ENCODE measurements at places on chromosomes 1 and 21.
A peak's percentile ranks its signal among the peaks of the same experiment; 100 is the strongest.

GRCh38 chr1:89198491-89199072 lies at the start of gene GBP4:
Gene GBP4 (minus strand): TSS chr1:89198942. CDS start chr1:89198834, 108 bp downstream.
- peak; percentile 22 for DNase-seq

- DNase-seq = no peak
Measured at GRCh38 chr1:20660847-20661206, 342 bp downstream of the DDOST start.

GRCh38 chr1:224498574-224499170 lies 64.1 kb upstream of the WDR26 start:
- DNase-seq = no peak

DNA sequence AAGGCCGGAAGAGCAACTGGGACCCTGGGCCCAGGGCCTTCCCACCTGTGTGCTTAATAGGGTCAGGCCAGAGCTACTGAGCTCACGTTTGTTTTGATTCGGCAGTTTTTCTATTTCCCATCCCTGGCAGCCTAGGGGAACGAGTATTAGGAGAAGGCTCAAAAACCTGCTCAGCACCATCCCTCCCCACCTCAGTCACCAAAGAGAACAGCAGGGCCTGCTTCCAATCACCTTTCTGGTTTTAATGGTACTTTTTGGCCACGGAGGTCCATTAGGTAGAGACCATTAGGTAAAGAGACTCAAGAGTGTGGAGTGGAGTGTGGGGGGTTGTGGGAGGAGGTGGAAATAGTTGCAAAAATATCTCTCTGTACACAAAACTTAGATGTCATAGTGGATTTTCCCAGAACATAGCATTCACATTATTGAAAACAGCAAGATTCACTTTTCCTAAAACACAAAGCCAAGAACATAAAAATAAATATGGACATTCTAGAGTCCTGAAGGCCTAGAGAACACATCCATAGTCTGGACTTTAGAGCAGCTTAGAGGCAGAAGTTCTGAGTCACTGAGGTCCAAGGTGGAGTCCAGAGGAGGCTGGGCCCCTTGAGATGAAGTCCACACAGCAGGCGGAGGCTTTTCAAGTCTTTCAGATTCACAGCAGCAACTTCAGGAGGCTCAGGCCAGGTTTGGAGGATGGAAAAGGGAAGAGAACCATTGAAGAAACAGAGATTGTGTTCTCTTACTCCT lies 19.5 kb downstream of the NUAK2 start:
- no peak for DNase-seq

GRCh38 chr1:29333008-29333407 lies 96.7 kb downstream of the PTPRU start:
- no peak for DNase-seq

DNA sequence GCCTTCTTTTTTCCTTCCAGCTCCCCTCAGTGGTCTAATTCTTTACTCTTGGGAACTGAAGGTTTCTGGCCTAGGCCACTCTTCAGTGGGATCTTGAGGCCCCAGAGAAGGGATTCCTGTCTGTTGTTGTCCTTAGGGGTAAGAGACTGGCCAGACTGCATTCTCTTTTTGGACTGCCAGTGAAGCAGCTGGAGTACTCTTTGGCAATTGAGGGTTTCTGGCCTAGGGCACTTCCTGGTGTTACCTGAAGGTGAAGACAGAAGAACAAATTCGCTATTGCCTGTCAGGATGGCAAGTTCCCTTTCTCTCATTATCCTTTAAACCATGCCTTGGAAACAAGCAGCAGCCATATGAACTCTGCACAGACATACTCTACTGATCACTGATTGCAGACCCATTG lies 286.6 kb upstream of the ZP4 start:
- no peak for DNase-seq

DNA sequence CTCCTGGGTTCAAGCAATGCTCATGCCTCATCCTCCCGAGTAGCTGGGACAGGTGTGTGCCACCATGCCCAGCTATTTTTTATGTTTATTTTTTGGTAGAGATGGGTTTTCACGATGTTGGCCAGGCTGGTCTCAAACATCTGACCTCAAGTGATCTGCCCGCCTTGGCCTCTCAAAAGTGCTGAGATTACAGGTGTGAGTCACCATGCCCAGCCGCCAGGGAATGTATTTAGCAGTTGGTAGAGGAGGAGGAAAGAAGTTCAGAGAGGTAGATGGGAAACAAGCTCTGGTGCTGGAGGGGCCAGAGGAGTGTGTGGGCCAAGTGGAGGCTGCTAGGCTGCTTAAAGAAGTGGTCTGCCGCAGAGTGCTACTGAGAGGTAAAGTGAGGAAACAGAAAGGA lies 6.0 kb downstream of the DOP1B start:
- no peak for DNase-seq

DNA sequence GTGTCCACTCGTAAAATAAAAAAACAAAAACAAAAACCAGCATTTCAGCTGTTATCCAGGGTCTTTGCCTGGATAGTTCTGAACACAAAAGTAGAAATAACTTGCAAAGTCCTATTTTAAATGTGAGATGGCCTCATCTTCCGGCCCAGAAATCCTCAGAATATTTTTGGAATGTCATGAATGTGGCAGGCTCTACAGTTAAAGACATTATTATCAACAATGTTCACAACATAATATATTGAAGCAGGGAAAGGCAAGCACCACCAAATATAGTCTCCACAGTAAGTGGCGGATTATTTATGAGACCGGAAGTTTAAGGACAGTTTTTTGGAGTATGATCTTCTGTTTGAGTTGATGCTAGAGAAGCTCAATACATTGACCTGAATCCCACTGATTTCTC lies 1.2 kb upstream of the C1orf198 start:
- DNase-seq = no peak

- DNase-seq = no peak
Measured at GRCh38 chr1:54959241-54959640, 21.2 kb upstream of the TMEM61 start.

DNA sequence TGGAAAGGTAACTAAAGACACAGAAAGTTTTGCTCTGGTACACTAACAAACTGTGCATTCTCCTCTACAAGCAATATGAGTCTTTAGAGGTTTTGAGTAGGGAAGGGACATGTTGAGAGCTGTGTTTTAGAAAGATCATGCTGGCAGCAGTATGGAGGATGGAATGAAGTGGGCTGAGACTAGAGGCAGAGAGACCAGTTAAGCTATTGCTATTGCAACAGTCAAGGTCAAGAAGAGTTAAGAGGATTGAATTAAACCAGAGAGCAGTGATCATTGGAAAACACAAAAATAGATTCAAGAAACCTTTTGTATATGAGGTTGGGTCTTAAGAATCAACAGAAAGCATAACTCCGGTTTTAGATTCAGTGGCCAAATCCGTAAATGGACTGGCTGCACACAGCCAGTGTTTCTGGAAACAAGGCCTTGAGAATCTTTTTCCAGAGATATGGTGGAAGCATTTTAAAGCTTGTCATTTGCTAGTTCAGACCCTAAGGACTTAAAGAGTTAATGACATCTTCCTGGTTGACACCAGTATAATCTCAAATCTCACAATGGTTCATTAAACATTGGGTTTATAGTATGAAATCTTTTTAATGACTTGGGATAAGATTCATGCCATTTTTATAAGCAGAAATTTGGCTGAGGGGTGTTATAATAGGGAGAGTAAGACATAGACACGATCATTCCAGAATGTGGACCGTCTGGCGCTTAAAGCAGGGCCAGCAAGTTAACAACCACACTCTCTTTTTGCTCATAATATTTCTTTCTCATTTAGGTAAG lies 177.9 kb downstream of the NR5A2 start:
- no peak for DNase-seq

DNA sequence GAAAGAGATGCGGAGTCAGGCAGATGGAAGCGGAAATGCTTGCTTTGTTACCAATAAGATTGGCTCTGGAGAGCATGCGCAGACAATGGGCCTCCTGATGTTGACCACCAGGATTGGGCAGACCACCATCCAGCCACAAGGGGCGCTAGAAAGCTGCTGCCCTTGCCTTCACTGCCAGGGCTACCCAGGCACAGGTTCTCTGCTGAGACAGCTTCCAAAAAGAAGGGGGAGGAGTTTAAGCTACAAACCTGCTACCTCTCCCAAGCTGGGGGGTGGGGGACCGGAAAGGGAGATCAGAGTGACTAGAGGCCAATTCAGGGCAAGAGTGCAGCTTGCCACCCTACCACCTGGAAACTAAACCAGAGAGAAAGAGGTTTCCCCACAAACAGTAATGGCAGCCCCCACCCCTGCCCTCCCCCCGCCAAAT lies 369.7 kb downstream of the RRAGC start:
- peak; percentile 11 for DNase-seq

- no peak for DNase-seq
Measured at GRCh38 chr1:155831279-155831976, 25.6 kb downstream of the GON4L start.

DNA sequence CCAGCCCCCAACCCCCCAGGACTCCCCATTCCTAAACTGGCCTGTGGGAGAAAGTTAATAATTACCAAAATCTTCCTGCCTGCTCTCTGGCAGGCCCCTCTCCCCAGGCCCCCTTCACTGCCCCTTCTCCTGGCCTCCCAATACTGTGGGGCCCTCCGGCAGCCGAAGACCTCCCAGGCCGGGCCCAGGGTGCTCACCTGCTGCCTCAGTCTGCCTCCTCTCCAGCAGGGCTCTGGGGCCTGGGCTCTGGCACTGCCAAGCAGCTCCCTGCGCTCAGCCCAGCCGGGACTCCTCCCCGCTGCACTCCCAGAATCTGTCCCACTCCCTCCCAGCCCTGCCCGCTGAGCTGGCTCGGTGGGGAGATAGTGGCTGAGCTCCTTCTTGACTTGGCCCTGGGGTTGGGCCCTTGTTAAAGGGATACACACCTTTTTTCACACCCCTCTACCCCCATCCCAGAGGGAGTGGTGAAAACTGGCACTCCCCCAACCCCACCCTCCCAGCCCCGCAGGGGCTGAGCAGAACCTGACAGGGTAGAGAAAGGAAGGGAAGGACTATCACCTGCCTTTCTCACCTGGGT lies at the start of gene S100A16:
Gene S100A16 (minus strand): TSS at position 383 of the 577 bp plus-strand sequence. CDS start 4,986 bp downstream, outside the sequence.
- DNase-seq = no peak
